ENCODE measurements at places on chromosomes 3 and 15.

DNA sequence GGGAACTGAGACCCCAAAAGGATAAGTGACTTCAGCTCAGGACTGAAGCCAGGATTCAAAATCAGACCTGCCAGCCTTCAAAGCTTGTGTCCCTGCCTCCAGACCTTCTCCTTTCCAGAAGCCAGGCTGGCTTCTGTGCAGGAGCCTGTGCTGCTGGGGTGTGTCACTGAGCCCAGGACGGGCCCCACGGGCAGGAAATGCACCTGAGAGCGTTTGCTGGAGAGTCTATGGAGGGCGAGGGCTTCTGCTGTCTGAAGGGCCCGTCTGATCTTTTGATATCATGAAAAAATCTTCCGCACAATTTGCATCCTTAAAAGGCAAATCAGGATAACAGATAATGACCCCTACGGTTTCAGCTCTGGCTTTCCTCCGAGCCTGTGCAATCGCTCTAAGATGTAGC is 125.4 kb downstream of the FAM43A start:
- DNase-seq: no peak

DNA sequence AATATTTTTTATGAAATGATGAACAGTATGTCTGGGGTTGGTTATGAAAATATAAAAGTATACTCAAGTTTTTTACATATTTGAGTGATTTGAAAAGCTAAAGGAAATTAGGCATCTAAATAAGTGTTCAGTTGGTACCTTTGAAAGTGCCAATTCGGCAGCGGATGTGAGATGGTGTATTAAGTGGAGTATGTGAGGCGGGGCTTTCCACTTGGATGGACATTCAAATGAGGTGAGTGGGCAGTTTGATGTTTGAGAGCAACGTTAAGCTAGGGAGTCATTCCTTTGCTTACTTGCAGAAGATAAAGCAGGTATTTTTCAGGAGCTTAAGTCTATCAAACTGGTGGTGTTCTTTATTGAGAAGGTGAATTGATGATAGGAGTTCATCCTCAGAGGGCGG is 189.0 kb upstream of the GOLIM4 start:
- DNase-seq: no peak

DNA sequence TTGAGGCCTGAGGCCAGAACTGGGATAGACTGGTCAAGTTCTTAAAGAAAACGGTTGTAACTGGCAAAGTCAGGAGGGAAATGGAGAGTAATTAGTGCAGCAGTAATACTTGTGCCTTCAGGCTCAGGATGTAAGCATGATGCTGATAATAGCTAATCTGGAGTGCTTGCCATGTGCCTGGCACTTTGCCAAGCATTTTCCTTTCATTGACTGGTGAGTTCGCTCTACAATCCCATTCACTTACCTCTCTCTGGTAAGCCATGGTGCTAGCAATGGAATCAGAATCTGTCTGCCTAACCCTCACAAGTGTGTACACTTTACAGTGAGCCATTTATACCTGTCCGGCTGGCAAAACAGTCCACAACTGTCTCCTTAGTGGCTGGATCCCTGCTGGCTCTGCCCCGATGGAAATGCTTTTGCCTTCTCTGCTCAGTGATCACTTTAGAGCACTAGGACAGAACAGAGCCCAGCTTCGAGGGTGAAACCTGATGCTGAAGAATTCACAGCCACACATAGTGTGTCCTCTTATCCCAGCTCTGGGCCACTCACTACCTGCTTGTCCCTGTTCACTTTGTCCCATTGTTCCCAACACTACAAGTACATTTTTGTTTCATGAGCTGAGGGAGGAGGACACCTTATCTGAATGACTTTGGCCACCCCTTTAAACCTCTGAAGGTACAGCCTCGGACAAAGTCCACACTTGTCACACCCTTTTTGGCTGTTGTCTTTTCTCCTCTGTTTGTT is 10.3 kb downstream of the CHP1 start:
- DNase-seq: no peak

GRCh38 chr3:139477710-139478640 is 1.7 kb upstream of the RBP2 start:
- DNase-seq: no peak

DNA sequence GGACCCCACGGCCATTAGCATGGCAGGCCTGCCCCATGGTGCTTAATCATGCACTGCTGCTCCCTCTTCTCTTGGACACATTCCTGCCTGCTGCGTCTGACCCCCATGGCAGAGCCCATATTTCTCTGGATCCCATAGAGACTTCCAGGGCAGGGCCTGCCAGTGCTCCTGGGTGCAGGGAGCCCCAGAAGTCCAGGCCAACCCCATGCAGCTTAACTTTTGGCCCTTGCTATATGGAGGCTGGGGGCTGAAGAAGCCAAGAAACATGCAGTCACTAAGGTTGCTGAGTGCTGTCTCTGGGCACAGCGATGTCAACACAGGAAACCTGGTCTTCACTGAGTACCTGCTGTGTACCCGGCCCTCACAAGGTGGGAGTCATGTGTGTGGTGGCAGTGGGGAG is 11.3 kb upstream of the PRKCD start:
- no peak for DNase-seq

- no peak for DNase-seq
Measured at GRCh38 chr3:184180165-184180564, 5.5 kb downstream of the AP2M1 start.

- DNase-seq: no peak
Measured at GRCh38 chr3:137695351-137695750, 68.8 kb upstream of the SOX14 start.

GRCh38 chr15:97968380-97968779 is 7.9 kb downstream of the ARRDC4 start:
- peak; percentile 84 for DNase-seq

DNA sequence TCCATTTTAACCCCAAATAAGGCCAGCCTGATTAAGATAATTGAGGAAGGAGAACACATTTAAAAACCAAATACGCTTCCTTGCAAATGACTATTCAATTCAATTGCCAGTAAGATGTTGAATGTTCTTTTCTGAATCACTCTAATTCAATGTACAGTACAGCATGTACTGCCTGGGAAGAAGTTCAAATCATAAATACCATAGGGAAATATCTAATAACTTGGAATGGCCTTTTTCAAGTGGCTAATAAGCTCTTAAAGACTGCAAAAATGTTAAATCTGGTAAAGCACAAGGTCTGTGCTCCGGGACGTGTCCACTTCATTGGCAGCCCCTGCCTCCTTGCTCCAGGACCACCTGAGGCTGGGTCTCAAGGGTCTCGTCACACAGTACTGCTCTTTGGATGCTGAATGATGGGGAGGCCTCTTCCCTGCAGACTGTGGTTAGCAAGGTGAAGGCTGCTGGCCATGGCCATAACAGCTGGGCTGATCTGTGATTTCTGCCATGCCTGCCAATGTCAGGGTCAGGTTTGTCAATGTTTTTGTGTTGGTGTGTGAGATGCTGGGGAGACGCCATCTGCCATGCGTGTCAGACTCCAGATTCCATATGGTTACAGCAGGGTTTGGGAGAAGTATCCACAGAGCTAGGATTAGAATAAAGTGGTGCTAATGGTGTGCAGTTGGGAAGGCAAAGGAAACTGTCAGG is 300.5 kb downstream of the ADAMTS17 start:
- no peak for DNase-seq

DNA sequence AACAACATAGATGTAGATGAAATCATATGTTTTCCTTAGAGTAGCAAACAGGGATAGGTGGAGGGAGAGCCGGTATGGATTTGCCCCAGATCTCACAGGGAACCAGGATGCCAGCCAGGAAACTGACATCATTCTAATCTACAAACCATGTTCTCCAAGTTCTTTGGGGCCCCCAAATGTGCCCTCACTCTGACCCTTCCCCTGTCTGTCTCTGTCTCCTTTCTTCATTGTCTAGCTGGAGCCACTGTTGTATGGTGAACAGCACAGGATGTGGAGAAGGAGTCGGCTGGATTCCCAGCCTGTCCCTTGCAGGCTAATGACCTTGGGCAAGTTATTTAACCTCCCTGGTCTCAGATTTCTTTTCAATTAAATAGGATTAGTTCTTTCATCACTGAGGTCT is 962 bp downstream of the ATP13A5 start:
- DNase-seq: no peak

GRCh38 chr3:156674911-156675829 is 780 bp downstream of the TIPARP start:
- no peak for DNase-seq

DNA sequence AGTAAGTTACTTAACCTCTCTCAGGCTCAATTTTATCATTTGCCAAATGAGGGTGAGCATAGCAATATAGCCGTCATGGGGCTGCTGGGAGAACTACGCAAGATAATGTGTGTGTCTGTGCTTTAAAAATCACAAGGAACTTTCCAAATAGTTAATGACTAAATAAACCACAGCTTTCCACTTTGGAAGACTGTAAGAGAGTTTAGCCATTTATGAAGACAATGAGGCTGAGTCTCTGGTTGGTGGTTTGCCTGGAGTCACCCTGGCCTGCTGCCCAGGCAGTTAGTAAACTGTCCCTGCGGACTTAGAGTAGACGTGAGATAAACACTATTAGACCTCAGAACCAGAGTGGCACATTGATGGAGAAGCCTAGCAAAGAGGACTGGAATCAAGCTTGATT is 357.7 kb downstream of the CLSTN2 start:
- DNase-seq: no peak

DNA sequence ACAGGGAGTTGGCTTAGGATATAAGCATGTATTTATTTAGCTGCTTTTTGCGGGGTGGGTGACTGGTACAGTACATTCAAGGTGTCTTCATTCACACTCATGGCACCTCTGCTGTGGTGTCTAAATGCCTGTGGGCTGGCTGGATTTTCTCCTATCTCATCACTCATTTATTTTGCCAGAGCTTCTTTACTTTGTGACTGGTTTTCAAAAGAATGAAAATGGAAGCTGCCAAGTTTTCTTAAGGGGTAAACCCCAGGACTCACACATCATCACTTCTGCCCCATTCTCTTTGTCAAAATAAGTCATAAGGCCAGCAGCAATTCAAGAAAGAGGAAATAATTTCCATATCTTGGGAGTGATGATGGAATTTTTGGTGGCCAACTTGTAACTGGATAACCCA is 493.4 kb upstream of the ALCAM start:
- peak; percentile 49 for DNase-seq

DNA sequence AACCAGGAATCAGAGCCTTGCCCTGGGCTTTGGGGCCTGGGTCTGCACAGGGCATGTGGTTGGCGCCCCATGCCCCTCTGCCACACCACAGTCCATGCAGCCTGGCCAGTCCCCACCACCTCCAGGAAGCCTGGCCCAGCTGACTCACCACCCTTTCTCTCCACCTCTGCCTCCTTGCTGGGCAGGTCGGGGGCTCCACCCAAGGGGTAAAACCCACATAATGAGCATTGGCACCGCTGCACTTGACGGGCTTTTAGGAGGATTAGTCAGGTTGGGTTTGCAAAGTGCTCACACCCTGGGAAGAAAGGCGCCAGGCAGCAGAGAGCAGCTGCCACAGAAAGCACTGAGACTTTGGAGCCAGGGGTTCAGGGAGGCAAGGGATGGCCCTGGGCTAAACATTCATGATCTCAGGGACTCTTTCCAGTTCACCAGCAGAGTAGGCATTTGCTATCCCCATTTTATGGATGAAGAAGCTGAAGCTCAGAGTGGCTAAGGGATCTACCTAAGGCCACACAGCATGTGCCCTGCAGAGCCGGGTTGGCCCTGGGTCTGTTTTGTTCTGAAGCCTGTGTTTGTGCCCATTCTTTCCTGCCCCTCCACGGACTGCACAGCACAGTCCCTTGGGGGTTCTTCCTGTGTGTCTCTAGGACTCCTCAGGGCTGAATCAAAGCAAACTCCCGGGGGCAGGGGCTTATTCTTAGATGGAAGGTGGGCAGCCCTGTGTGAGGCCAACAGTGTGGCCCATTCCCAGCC is 113.4 kb downstream of the ETFA start:
- DNase-seq: no peak

DNA sequence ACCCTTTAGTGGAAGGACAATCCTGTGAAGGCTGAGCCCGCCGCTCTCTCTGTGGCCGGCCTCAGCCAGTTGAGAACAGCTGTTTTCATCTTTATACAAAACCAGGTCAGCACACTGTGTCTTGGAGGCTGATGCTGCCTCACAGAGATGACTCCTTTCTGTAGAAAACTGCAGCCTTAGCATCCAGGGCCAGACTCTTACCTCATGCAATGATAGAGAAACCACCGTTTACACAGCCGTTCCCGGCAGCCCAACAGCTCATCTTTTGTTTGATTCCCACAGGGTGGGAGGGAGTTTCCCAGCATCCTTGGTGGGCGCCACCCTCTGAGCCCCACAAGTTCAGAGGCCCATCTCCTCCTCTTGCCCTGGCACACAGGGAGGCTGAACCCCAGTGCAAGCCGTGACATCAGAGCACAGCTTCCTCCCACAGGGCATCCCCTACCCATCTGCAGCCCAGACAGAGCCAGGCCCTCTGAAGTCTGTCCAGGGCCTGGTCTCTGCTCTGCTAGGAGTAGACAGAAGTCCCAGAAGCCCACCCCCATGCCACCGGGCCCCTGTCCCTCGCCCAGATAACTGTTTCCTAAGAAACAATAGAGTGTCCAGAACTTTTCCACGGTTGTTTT is 105.0 kb downstream of the LRRK1 start:
- DNase-seq: no peak

GRCh38 chr3:188497021-188497420 is 343.1 kb downstream of the LPP start:
- DNase-seq: no peak

GRCh38 chr15:83379579-83379959 is 67.6 kb upstream of the SH3GL3 start:
- no peak for DNase-seq

- no peak for DNase-seq
Measured at GRCh38 chr15:37108381-37109167, 8.2 kb upstream of the MEIS2 start.

DNA sequence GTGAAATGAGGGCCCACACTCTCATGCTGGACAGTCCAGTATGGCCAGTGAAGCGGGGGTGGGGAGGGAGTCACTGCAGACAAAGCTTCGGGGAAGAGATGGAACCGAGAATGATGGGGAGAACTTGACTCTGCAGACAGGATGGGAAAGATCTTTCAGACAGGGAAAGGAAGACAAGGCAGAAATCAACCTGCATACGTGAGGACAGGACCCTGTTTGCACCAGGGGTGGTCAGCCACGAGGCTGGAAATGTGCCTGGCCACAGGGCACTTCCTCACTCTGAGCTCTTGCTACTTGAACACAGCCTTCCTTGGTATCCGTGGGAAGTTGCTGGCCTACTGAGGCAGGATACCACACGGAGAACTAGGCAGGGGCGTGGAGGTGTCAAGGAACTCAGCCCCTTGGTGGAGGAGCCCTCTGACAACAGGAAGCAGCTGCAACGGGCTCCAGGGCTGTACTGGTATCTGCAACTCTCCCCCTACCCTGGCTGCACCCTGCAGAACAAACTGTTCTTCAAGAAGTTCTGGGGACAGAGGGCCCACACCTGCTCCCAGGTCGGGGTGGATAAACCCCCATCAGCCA is 9.3 kb upstream of the SRP14 start:
- DNase-seq: no peak

DNA sequence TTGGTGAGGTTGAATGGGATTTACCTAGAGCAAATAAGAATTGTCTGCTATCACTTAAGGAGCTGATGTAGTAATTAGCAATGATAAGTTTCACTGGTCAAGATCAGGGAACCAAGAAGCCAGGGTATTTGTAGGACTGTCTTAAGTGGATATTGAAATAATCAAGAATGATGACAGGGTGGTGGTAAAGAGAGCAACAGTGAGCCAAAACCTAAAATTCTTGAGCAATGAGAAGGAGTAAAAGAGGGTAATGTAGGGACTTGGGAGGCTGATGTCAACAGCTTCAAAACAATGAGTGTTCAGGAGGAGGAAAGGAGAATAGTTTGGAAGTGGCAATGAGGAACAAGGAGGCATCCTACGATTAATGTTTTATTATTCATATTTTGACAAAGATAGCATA is 31.5 kb upstream of the SLC2A2 start:
- DNase-seq: no peak

GRCh38 chr3:145448436-145448835 is 712.5 kb downstream of the PLOD2 start:
- DNase-seq: no peak

All from AG04449 (cell line).